ENCODE measurements at places on chromosomes 12 and 14. TPM values are rescaled to one million over a fixed set of nuclear protein-coding genes. Genes with fewer than 3 reads are reported as not detected.

GRCh38 chr14:67940486-67941455 lies 121.2 kb downstream of the RAD51B start:
- peak; percentile 51 for DNase-seq

DNA sequence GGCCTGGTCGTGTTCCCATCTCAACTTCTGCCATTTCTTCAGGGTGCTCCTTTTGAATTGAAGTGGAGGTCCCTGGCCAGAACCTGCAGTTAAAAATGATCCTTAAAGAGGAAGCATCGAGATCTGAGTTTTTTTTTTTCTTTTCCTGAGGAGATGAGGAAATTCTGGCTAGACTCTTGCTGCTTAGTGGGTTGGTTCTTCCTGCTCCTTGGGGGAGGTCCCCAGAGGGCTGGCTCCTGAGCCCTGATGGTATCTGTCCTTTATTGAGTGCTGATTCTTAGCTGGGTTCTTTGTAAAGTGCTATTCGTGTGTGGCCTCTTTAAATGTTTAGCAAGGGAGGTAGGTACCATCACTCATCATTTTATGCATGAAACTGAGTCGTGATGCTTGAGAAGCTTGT lies 11.7 kb downstream of the PELI2 start:
- DNase-seq, result no peak

DNA sequence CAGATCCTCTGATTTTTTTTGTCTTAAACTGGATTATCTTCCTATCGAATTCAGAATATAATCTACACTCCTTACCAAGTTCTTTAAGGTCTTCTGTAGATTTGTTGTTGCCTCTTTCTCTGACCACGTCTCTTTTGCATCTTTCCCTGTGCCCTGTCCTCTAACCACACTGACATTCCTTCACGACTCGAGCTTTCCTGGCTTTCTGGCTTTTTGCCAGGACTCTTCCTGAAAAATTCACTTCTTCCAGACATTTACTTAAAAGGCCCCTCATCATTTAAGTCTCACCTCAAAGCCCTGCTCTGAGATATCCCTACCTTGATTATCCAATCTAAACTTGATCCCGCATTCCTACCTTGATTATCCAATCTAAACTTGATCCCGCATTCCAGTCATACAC lies 422.3 kb upstream of the DCN start:
- peak; percentile 26 for DNase-seq

GRCh38 chr14:69845050-69845581 lies 34.1 kb upstream of the SMOC1 start:
- no peak for DNase-seq

DNA sequence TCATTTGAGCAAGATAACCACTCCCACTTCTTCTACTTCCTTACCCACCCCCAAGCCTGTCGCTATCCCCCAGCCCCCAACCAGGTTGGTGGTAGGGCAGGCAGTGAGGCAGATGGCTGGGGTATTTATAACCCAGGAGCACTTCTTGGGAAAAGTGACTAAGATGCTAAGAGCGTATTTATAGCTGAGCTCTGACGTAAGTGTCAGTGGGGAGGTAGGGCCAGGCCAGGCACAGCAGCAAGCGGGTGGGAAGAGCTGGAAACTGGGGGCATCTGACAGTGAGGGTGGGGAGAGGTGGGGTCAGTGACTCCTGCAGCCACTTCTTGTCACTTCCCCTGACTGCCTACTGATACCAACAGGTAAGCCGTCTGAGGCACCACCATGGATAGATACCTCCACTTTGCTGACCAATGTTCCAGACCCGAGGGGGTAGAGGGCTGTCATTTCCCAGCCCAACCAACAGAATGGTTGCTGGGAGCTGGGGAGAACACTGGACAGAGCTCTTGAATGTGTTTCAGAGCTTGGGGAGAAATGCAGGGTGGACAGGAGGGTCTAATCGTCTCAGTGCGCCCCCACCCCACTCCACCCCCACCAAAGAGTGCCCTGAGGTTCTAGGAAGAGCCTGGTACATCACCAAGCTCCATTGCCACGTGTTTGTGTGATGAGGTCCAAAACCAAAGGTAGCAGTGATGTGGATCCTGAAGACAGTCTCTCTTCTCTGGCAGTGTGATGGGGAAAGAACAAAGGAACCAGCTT lies 2.7 kb upstream of the INHBE start:
- peak; percentile 84 for DNase-seq

DNA sequence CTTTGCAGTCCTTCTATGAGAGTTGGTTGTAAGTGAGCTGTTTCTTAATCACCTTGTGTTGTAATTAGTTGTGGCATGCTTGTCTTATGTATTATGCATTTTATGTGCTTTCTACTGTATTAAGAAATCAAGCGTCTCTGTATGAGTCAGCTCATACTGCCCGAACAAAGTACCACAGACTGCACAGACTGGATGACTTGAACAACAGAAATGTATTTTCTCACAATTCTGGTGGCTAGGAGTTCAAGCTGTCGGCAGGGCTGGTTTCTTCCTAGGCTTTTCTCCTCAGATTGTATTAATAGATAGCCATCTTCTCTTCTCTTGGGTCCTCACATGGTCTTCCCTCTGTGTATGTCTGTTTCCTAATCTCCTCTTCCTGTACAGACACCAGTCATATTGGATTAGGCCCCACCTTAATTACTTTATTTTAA lies 77.7 kb downstream of the FLRT2 start:
- peak; percentile 92 for DNase-seq

DNA sequence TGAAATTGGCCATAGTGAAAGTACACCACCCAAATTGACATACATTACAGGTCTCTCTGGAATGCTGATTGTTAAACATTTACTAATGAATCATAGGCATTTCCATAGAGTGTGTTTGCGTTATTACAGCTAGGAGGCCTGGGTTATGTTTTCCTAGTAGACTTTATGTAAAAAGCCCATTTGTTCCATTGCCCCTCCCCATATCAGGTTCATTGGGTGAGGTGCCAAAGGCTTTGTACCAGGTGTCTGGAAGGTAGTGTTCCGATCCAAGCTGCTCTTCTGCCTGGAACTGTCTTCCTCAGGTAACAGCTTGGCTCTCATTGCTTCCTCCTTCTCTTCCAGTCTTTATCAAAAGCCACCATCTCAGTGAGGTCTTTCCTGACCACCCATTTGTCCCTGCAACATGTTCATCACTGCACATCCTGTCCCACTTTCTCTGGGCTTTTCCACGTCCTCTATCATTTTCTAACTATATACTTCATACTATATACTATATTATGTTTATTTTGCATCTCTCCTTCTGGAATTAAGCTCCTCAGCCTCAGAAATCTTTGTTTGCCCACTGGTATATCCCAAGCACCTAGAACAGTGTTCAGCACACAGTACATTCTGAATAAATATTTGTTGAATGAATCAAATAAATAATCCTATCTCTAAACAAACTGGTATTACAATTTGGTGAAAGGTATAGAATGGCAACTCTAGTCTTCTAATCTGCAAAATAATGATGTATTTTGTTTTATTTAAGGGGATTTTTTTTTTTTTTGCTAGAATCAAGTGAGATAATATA lies 252.3 kb downstream of the KTN1 start:
- no peak for DNase-seq

DNA sequence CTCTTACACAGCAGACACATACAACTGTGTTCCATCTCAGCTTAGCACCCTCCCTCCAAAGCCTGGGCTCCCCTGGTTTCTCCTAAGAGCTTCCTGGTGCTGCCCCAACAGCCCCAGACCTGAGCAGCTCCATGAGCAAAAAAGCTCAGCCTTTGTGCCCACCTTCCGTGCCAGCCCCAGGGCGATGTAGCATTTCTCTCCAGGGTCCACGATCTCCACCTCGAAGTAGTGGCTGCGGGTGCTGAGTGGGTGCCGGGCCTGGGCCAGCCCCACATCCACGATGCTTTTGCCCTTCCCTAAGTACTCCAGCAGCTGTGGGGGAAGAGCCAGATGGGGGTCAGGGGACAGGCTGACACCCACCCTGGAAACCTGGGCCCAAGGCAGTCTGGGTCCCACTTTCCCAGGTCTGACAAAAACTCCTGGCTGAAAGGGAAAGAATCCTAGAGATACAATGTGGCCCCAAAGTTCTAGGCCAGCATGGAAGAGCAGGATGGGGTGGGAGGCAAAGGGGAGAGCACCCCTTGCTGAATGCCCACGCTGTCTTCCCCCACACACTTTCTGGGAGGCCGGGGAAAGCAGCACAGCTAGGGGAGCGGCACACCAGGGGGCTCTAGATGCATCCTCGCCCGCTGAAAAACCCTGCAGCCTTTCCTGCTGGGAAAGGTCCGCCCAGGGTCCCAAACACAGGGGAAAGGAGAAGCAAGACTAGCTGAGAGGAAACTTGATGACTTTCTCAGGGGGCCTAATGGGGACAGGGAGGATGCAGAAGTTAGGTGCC lies 11.0 kb downstream of the SPRYD3 start:
- DNase-seq, result no peak

DNA sequence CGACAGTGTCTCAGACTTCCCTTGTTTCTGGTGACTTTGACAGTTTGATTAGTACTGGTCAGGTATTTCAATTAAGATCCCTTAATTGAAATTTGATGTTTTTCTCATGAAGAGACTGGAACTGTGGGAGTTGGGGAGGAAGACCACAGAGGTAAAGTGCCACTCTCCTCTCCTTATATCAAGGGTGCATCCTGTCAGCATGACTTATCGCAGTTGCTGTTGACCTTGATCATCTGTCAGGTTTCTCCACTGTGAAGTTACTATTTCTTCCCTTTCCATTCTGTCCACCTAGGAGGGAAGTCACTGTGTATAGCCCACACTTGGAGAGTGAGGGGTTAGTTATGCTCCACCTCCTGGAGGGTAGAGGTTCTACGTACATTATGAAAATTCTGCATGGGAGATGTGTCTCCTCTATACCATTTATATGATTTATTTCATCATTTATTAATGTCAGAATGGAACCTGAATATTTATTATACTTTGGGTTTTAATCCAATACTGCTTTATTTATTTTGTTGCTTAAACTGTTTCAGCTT lies 40.3 kb upstream of the SMOC1 start:
- no peak for DNase-seq

DNA sequence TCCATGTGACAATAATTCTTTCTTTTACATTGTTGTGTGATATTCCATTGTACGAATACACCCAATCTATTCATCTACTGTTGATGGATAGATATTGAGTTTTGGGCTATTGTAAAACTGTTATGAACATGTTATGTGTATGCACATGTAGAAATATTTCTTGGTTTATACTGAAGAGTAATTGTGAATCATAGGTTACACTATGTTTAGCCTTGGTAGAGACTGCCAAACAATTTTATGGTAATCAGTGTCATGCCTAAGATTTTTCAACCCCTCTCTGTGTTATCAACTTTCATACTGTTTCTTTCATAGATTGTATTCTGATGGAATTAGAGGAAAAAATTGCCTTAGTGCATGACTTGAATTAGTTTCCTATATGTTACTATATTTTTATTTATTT lies 39.5 kb downstream of the FRMD6 start:
- no peak for DNase-seq

DNA sequence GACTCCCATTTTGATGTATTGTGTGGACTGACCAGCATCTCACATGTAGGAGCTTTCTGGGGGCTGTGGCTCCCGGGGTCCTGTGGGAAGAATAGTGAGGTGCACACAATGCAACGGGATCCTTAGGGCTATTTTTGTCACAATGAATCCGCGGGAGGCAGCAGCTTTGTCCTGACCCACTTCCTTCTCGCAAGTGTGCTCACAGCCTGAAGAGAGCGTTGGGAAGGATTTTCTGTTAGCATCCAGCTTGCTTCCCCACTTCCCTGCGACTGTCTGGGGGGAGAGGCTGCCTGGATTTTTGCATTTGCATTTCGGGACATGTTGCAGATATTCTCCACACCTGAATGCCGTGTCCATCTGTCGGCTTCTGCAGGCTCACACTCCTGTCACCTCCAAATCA lies 31.9 kb downstream of the FZD10 start:
- no peak for DNase-seq

DNA sequence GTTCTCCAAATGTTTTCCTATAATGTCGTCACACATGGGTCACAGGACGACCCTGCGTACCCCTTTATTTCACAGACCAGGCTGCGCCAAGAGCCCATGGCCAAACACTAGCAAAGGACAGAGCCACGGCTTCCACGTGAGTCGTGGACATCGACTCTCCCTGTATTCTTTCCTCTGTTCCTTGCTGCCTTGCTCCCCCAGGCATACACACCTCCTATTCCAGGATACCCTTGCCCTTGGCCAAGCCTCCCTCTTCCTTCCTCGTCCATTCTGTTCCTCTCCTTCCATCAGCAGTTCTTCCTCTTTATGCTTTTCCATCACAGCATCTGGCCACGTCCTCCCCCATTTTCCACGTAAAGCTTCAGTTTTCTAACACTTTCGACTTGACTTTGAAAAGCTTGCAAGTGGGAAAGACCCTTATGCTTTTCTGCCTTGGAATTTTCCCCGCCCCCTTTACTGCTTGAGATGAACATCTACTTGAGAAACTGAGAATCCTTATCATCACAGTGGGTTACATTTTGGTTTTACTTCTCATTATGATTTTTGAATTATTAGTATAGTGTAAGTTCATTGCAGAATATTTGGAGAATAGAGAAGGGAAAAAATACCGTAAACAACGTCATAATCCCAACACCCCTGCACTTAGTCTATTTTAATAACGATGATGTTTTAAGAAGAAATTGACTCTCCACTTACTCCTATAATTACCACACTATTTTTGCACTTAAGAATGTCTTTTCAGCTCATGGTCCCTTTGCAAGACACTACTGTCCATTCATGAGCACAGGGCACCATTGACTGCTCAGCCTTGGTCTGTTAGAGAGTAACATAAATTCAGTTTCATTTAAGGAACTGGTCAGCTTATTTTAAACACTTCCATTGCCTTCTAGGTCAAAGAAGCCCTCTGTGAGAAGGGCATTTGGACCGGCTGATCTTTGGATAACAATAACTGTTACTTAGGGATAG lies 15.8 kb upstream of the NINJ2 start:
- no peak for DNase-seq

- DNase-seq, result peak; percentile 94
Observed at GRCh38 chr12:116382686-116383530, 105.4 kb upstream of the MED13L start.

GRCh38 chr14:59871166-59871495 lies 555 bp upstream of the RTN1 start:
- no peak for DNase-seq

GRCh38 chr14:75959031-75959430 lies 22.8 kb downstream of the TGFB3 start:
- no peak for DNase-seq

- no peak for DNase-seq
Observed at GRCh38 chr12:69630191-69630590, 19.5 kb upstream of the LRRC10 start.

- DNase-seq, result no peak
Observed at GRCh38 chr12:97301576-97301975, 161.0 kb upstream of the RMST start.

The PRKD1 gene
- total RNA-seq, result 6.0 TPM

The SLC38A4 gene
- total RNA-seq, result not detected

The LYSET gene
- total RNA-seq, result 27.8 TPM

The CCNT1 gene
- 45.5 TPM for total RNA-seq

The RERGL gene
- not detected for total RNA-seq

The PIWIL1 gene
- total RNA-seq, result not detected

The GLT1D1 gene
- not detected for total RNA-seq

Measured in HT1080 (cell line).